ENCODE measurements at places on chromosomes 16 and 17. TPM values are rescaled to one million over a fixed set of nuclear protein-coding genes. Genes with fewer than 3 reads are reported as not detected.

DNA sequence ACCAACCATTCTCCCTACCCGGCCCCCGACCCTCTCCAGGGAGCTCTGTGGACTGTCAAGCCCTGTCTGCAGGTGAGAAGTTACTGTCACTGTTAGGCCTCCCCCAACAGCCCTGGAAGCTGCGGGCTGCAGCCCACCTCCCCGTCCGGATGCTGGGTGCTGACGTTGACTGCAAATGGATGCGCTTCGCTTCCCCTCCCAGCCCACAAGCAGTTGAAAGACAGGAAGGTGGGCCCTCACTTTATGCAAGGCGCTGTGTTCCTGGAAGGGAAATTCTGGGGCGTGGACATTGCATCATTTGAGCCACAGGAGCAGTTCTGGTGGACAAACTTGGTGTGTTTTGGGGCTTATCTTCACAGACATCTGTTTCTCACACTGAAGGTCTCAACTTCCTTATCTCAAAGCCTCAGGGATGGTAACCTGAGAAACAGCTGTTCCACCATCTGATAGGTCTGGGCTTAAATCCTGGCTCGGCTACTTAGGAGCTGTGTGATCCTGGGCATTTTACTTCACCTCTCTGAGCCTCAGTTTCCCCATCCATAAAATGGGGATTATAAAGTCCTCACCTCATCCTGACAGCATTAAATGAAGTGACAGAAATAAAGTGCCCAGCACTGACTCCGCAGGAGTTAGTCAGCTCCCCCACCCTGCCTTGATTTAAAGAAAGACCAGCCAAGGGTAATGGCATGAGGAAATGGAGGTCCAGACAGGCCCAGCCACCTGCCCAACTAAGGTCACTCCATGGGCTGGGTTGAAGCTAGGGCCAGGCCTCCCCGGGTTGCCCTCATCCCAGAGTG, 4.6 kb upstream of the DRC7 start:
- DNase-seq: no peak
- H3K27ac ChIP-seq: no peak overlapping the region
- no peak overlapping the region for H3K4me3 ChIP-seq
- H3K4me1 ChIP-seq: peaks cover 12% of the 10 kb centered on the region

DNA sequence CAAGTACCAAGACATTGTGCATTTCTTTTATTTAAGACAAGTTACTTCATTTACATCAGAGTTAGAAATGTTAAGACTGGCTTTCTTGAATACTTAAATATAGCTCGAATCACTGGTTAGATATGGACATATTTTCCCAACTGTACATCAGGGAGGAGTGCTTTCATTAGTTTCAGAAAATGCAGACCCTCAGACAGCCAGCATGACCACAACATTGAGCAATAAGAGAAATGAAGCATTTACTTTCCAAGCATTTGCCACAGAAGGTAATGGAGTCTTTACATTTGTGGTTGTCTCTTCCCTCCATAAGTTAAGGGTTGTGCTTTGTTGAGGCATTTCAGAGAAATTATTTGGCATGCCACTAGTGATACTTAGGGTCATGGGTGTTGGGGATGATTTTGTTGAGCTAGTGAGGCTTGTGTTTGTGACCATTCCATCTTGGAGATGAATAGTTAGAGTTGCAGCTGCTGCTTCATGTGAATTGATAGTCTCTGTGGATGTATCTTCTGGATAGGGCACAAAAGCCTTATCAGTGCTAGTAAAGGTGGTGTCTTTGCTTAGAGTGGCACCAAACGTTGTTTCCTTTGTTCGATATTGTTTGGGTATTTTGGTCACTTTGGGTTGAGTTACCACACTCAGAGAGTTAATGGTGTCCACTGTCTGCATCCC, 2.1 kb downstream of the OMG start:
- H3K36me3 ChIP-seq: peaks cover 5% of the 10 kb centered on the region
- DNase-seq: no peak
- no peak overlapping the region for H3K4me3 ChIP-seq
- H3K27me3 ChIP-seq: no peaks in the 10 kb centered on the region

- H3K4me3 ChIP-seq: no peak overlapping the region
- H3K27ac ChIP-seq: no peak overlapping the region
- no peaks in the 10 kb centered on the region for H3K27me3 ChIP-seq
- peaks cover 3% of the 10 kb centered on the region for H3K36me3 ChIP-seq
- no peaks in the 10 kb centered on the region for H3K4me1 ChIP-seq
These were observed 8.2 kb downstream of the IGFBP4 start for GRCh38 chr17:40451420-40451819.

- no peak for DNase-seq
- H3K4me3 ChIP-seq: no peak overlapping the region
- no peak overlapping the region for H3K27ac ChIP-seq
- H3K36me3 ChIP-seq: no peaks in the 10 kb centered on the region
These were observed 575.7 kb upstream of the CDH11 start for GRCh38 chr16:65697521-65697920.

DNA sequence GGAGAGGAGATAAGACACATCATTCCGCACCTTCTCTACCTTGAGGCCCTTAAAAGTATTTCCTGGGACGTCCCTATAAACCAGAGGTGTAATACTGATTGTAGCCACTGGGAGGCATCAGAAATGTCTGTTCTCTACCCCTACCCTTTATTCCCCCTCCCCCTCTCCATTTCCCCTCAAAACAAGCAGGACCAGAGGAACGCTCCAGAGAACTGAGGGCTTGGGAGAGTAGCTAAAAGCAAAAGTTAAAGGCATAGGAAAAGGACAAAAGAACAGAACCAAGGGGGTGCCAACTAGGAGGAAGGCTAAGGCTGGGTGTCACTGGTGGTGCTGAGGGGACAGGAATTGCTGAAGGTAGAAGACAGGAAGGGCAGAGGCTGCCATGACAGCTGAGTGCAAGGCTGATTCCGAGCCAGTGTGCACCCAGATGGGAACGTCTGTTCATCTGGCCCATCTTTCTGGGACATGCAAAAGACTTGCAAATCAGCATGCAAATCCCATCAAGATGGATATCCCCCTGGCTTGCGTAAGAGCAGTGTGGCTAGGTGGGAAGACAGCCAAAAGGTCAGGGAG, 6.7 kb downstream of the CAMTA2 start:
- no peaks in the 10 kb centered on the region for H3K36me3 ChIP-seq
- H3K27ac ChIP-seq: no peak overlapping the region
- DNase-seq: peak; percentile 64
- H3K4me1 ChIP-seq: peaks cover 7% of the 10 kb centered on the region
- H3K4me3 ChIP-seq: peak overlapping the region; percentile 75

GRCh38 chr16:47700857-47701587, 239.9 kb downstream of the PHKB start:
- no peak overlapping the region for H3K4me3 ChIP-seq
- H3K27ac ChIP-seq: no peak overlapping the region
- peaks cover 38% of the 10 kb centered on the region for H3K36me3 ChIP-seq
- H3K4me1 ChIP-seq: peaks cover 12% of the 10 kb centered on the region
- H3K27me3 ChIP-seq: no peaks in the 10 kb centered on the region

DNA sequence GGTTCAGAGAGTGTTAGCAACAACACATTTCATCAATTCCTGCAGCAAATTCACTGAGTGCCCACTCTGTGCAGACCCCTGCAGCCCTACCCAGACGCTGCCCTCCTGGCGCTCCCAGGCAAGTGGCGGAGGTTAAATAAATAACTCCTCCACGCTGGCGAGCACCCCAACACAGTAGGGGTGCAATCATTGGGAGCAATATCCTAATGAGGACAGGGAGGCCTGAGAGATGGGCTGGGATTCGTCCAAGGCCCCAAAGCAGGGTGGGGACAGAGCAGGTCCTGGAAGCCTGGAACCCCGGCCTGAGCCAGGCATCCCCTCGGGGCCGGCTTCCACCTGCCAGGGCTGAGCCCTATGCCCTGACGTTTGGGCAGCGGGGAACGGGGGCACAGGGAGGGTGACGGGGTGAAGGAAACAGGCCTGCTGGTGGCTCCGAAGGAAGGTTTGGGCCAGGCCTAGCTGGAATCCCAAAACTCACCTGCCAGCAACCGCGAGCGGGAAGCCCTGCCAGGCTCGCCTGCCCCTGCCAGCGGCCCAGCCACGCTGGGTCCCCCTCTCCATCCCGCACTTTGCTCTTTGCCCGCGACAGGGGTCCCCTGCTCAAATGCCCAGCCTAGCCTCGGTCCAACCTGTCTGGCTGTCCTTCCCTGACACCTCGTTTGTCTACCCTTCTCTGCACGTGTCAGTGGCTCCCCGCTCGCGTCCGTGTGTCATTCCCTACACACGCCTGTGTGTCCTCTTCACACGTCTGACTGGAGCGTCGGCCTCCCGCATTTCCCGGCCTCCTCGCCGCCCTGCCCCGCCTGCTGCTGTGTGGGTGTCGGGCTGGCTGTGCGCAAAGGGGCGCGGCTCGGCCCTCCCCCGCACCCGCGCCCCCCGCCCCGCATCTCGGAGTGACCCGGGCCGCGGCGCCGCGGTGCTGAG, 721 bp upstream of the BEAN1 start:
- peak overlapping the region; percentile 69 for H3K4me3 ChIP-seq
- H3K4me1 ChIP-seq: peaks cover 5% of the 10 kb centered on the region
- no peak overlapping the region for H3K27ac ChIP-seq
- no peaks in the 10 kb centered on the region for H3K36me3 ChIP-seq
- peaks cover 76% of the 10 kb centered on the region for H3K27me3 ChIP-seq
- no peak for DNase-seq

DNA sequence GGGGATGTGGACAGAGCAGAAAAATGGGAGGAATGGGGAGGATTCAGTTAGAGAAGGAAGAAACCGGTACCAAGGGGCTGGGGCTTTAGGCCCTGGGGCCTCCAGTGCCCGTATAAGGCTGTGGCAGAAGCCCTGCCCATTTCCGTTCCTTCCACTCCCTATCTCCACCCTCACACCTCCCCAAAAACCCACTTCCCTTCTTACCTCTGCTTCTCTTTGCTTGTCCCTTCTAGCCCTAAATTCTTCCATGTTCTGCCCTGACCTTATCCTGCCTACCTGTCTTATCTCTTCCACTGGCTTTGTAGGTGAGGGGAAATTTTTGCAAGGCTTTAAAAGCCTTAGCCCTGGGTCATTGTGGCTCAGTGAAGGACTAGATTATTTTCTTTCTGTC, 4.1 kb downstream of the RNF167 start:
- peaks cover 57% of the 10 kb centered on the region for H3K4me1 ChIP-seq
- no peak overlapping the region for H3K27ac ChIP-seq
- peak overlapping the region; percentile 96 for H3K4me3 ChIP-seq
- no peak for DNase-seq

GRCh38 chr16:47881574-47881973, 274.2 kb downstream of the ABCC12 start:
- DNase-seq: no peak
- H3K4me3 ChIP-seq: no peak overlapping the region
- H3K36me3 ChIP-seq: no peaks in the 10 kb centered on the region
- peaks cover 32% of the 10 kb centered on the region for H3K4me1 ChIP-seq

DNA sequence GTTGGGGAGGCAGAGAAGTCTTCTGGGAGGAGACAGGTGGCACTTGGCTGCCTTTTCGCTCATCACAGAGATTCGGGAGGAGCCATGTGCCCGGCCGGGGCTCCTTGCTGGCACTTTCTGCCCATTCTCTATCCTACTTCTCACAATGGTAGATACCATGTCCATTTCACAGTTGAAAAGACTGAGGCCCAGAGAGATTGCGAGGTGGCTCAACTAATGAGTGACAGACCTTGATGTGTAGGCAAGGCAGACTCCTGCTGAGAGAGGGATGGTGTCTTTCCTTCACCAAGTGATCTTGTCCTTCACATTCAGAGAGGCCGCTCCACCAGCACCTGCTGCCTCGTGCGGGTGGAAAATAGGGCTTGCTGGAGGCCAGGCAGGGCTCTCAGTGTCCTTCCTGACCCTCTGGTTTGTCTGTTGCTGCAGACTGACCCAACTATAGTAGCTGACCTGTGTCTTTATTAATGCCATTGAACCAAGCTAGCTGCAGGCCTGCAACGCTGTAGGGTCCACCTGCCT, 42.1 kb downstream of the MPRIP start:
- no peaks in the 10 kb centered on the region for H3K27me3 ChIP-seq
- H3K4me3 ChIP-seq: no peak overlapping the region
- no peak overlapping the region for H3K27ac ChIP-seq
- peaks cover 3% of the 10 kb centered on the region for H3K36me3 ChIP-seq
- peaks cover 10% of the 10 kb centered on the region for H3K4me1 ChIP-seq

GRCh38 chr16:70679671-70680494, 6.0 kb downstream of the MTSS2 start:
- no peak overlapping the region for H3K4me3 ChIP-seq
- H3K27ac ChIP-seq: no peak overlapping the region
- no peak for DNase-seq
- H3K4me1 ChIP-seq: peaks cover 17% of the 10 kb centered on the region
- no peaks in the 10 kb centered on the region for H3K27me3 ChIP-seq
- H3K36me3 ChIP-seq: peaks cover 3% of the 10 kb centered on the region

GRCh38 chr16:58536278-58536677, 21.0 kb downstream of the SETD6 start:
- H3K4me1 ChIP-seq: no peaks in the 10 kb centered on the region
- no peaks in the 10 kb centered on the region for H3K27me3 ChIP-seq
- H3K4me3 ChIP-seq: no peak overlapping the region
- no peak for DNase-seq
- peaks cover 34% of the 10 kb centered on the region for H3K36me3 ChIP-seq
- no peak overlapping the region for H3K27ac ChIP-seq

DNA sequence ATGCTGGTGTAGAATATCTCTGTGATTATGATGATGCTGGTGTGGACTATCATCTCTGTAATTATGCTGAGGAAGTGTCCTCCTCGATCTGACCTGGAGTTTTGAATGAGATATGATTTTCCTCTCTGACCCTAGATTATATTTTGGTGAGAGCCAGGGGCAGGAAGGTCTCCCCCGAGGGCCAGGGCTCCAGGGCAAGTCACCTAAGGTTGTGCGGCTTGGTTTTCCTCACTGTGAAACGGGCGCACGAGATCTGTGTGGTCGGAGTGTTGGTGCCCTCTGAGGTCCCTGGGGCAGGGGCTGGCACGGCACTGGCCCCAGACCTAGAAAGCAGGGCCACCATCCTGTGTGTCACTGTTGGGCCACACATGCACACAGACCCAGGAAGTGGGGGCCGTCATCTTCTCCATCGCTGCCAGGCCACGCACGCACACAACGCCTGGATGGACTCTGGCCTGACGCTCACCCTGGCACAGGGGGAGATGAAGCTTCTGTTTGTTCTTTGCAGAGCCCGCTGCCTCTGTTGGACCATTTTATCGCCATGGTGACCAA, 67.7 kb upstream of the ZNF469 start:
- H3K27me3 ChIP-seq: no peaks in the 10 kb centered on the region
- no peak overlapping the region for H3K4me3 ChIP-seq
- no peak for DNase-seq
- peaks cover 5% of the 10 kb centered on the region for H3K36me3 ChIP-seq
- H3K27ac ChIP-seq: no peak overlapping the region
- peaks cover 18% of the 10 kb centered on the region for H3K4me1 ChIP-seq

- no peak for DNase-seq
- H3K4me3 ChIP-seq: no peak overlapping the region
- H3K27me3 ChIP-seq: peaks cover 6% of the 10 kb centered on the region
- peaks cover 17% of the 10 kb centered on the region for H3K4me1 ChIP-seq
- H3K36me3 ChIP-seq: peaks cover 20% of the 10 kb centered on the region
These were observed 61.5 kb downstream of the NETO2 start for GRCh38 chr16:47082099-47082865.

The GNG13 gene
- total RNA-seq: not detected

The STX8 gene
- 56.6 TPM for total RNA-seq

The FOXF1 gene
- total RNA-seq: not detected

The SPNS2 gene
- 3.8 TPM for total RNA-seq
